ENCODE measurements at places on chromosomes 12 and 14. TPM values are rescaled to one million over a fixed set of nuclear protein-coding genes. Genes with fewer than 3 reads are reported as not detected.

Gene PRH1
- 33.0 TPM for total RNA-seq

Gene TMEM132C
- 0.78 TPM for total RNA-seq

Gene NRL
- total RNA-seq: 1.4 TPM

Gene PCED1B
- total RNA-seq: 11.0 TPM

Gene LRTM2
- not detected for total RNA-seq

Gene NR2C1
- total RNA-seq: 24.4 TPM

Gene ADAMTS20
- not detected for total RNA-seq

Gene KRT83
- not detected for total RNA-seq

Gene DRAM1
- total RNA-seq: 37.4 TPM

Gene RASAL1
- not detected for total RNA-seq

Gene AMDHD1
- 0.75 TPM for total RNA-seq

GRCh38 chr14:71324767-71325272, 417.6 kb downstream of the PCNX1 start:
- no peak for DNase-seq

DNA sequence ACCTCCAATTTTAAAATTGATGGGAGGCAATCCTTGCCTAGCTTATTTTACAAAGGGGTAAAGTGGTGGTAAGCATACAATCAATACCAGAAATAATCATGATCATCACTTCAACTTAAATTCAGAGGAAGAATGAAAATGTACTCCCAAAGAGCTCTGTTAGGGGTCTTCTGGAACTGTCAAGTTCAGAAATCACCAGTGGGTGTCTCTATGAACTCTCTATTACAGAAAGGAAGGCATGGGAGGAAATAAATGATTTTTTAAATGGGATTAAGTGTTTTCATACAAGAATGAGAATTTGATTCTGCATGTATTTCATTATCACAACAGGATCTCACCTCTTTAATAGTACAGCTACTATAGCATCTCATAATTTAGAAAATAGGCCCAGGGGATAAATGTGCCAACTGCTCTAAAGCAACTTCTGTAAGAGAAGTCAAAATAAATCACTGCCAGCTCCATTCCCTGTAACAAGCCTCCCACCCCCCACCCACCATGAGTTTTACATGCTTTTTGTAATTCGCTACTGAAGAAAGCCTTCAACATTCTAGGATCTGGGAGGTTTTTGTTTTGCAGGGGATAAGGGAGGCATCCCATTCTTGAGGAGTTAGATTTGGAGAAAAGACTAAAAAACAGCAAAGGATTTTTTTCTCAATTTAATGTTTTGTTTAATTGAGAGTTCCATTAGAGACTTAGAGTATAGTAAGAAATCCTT, 9.7 kb downstream of the DCP1B start:
- DNase-seq: no peak

DNA sequence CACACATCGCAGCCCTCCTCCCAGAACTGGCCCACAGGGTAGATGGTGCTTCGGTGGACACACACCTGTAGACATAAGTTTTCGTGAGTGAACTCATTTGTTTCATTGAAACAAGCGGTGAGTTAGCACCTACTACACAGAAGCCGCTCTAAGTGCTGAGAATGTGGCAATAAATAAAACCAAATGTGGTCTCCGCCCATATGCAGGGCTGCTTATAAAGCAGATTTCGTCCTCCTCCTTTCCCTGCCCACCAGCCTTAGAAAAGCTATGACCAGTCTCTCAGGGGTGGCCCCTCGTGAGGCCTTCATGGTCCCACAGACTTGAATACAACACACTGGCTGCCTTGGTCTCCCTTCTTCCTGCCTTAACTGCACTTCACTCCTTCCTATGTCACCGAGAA, 31.1 kb upstream of the ANO2 start:
- no peak for DNase-seq

DNA sequence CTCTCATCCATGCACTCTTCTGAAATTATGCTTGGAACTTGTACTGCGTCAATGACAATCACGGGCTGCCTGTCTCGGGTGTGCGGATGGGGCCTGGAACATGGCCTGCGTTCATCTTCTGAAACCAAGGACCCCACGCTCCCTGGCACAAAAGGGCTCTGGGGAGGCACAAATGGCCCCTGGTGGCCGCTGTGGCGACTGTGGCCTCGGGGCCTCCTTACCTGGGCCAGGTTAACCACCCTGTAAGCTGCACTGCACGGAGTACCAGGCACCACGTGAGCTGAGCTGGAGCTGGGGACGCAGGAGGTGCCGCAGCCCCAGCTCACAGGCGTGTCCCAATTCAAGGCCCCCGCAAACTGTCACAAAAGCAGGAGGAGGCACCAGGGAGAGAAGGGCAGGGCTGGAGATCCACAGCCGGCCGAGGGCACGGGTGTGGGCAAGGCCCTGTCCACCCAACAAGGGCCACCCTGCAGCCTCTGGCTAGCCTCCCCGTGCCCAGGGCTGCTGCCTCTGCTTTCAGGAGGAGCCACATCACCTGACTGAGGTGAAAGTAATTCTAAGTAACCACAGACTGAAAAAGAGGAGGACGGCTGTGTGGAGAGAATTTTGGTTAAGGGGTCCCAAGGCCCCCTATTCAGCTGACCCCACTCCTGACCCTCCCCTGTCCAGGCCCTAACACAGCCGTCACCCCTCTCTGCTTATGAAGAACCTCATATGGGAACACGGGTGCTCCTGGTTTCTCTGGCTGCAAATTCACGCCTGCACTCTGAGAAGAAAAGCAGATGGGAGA, 61.1 kb upstream of the GALNT9 start:
- DNase-seq: no peak

GRCh38 chr12:123145211-123145610, 5.7 kb downstream of the PITPNM2 start:
- DNase-seq: no peak

DNA sequence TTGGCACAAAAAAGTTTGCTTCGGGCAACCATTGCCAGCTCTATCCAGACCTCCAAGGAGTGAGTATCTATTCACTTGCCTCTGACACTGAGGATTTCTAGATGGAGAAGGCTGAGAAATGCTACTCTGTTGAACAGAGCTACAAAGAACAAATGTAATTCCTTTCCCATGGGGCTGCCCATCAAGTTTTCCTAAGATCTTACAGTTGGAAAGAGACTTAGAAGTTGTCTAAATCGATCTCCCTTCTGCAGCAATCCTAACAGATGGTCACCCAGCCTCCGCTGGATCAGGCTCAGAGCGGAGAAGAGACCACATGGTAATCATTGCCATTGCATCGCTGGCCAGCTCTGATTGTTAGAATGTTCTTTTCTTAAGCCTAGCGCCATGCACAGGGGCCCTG, 110.1 kb upstream of the BCL2L14 start:
- DNase-seq: no peak

GRCh38 chr12:50297996-50298395, 14.7 kb upstream of the LIMA1 start:
- no peak for DNase-seq

GRCh38 chr12:110320550-110320949, 39.5 kb downstream of the ATP2A2 start:
- DNase-seq: no peak

DNA sequence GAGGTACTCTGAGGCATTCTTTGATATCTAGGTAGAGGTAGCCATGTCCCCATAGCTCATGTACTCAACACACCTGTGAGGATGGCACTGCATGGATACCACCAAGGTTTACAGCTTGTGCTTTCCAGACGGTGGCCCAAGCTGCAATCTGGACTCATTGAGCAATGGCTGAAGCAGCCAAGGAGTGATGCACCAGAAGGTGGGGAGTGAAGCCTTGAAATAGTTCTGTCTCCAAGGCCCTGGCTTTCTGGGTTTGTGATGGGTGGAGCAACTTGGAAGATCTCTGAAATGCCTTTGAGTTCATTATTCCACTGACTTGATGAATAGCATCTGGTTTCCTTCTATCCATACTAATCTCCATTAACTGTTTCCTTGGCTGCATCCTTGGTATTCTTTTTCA, 290.0 kb upstream of the NOVA1 start:
- DNase-seq: no peak

DNA sequence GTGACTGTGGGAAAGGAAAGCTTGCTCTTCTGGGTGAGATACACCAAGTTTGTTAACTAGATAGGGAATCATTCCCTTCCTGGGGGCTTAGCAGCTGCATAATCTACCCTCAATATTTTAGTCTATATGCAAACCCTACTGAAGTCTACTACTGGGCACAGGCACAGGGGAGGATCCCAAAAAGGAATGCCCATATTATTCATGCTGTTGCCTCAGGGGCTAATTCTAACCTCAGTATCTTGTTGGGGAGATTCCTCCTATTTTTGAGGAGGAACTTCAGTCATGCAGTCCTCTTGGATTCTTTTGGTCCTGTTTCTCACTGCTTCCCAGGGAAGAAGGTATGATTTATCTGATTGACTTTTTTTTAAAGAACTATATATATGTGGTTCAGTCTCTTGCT, 58.9 kb upstream of the ANKS1B start:
- DNase-seq: no peak

DNA sequence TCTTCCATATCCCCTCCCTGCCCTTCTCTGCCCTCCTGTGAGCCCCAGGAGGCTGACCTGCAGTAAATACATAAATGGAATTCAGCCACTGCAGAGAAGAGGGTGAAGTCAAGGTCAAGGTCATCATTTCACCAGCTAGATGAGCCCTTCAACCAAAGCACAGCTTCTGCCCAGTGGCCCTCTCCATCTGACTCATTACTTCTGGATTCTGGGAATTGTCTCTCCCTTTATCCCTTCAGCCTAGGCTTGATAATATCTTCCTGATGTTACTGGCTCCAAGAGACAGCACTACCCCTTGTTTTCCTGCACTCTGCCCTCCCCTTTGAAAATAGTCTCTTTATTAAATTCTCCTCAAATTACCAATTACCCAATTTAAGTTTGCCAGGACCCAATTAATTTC, 64.5 kb downstream of the TTC9 start:
- DNase-seq: no peak

DNA sequence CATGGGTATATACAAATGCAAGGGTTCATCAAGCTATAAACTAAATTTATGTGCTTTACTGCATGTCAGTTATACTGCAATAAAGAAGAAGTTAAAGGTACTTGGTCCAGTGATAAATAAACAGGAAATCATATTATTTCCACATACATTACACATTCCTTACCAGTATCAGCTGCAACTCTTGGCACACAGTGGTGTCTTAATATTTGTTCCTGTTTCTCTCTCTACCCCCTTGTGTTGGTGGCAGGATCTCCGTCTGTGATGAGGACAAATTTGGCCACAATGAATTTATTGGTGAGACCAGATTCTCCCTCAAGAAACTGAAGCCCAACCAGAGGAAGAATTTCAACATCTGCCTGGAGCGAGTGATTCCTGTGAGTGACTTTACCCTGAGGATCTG, 19.2 kb upstream of the OAS1 start:
- no peak for DNase-seq

DNA sequence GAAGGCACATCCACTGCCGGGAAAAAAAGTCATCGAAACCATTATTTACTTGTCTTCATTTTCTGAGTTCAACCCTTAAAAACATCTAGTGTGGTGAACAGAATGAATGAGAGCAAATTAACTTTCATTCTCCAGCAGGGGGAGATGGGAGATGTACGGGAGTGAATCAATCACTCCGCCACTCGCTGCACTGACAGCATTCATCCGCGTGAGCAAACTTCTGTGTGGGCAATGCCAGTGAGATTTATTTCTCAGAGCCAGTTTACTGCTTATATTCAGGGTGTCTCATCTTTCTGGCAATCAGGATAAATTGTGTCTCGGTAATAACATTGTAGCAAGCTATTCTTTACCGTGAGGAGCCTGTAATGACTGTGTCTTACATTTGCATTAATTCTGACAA, 463.6 kb upstream of the MIS18BP1 start:
- DNase-seq: no peak

- no peak for DNase-seq
Observed at GRCh38 chr12:20646239-20646827, 48.8 kb upstream of the SLCO1C1 start.

GRCh38 chr12:45725631-45726602, 3.6 kb upstream of the ARID2 start:
- no peak for DNase-seq

DNA sequence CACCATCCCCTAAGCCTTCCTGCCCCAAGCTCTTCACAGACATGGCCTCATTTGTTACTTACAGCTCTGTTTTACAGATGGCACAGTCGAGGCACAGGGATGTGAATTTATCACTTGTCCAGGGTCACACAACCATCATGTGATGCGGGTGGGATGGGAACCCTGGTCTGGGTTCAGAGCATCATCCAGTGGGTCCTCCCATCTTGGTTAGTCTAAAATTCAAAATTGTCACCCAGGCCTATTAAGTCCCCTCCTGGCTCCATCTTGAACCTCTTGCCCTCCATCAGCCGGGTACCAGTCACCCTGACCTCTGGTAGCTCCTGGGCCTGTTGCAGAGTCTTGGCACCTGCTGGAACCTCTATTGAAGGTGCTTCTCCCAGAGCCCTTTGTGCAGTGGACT, 52.9 kb downstream of the ACACB start:
- DNase-seq: no peak

DNA sequence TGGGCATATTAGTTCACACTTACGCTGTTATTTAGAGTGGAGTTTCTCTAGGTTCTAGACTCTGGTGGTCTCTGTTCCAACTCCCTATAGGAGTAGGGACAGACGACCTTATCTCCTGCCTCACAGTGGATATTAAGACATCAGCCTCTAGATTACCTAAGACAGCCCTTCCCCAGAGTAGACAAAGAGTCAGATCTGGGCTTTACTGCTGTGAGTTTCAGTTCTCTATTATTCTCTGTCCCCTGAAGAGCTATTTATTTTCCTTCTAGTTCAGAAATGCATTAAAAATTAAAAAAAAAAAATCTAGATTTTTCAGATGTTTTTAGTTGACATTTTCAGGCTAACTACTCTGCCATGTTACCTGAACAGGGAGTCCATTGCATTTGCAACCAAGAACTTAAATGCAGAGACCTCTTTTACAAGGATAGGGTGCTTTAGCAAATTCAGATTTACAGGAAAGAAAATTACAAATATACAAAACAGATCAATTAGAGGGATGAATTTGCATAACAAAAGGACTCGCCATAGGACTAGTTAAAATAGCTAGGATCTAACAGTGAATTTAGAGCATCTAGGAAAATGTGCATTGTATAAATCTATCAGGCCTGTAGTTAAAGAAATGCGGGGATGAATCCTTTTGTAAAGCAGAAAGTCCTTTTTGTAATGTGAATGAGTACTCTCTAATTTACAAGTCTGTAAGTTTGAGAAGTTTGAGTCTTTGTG, 381.4 kb downstream of the APAF1 start:
- no peak for DNase-seq

GRCh38 chr12:8887285-8887715, 27.0 kb upstream of the PHC1 start:
- DNase-seq: no peak

- no peak for DNase-seq
Observed at GRCh38 chr12:58803908-58804307, 116.4 kb downstream of the LRIG3 start.

DNA sequence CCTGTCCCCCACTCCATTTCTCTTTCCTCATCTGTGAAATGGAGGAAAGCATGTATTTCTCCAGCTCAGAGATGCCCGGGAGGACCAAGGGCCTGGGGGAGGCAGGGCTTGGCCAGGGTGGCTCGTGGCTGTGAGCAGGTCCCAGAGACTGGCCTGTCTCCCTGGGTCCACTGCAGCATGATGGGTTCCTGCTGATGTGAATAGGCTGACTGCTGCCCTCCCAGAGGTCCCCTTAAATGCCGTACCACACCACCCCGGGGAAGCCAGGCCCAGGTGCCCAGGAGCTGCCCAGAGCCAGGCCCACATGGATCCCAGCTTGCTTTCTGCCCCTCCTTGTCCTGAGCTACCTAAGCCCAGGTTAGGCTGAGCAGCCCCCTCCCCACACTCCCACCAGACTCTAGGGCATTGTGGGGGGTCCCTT, 158.2 kb upstream of the C14orf180 start:
- DNase-seq: peak; percentile 55
